BJ (cell line): ENCODE measurements at places on chromosomes 12 and 14.
A peak's percentile ranks its signal among the peaks of the same experiment; 100 is the strongest.

DNA sequence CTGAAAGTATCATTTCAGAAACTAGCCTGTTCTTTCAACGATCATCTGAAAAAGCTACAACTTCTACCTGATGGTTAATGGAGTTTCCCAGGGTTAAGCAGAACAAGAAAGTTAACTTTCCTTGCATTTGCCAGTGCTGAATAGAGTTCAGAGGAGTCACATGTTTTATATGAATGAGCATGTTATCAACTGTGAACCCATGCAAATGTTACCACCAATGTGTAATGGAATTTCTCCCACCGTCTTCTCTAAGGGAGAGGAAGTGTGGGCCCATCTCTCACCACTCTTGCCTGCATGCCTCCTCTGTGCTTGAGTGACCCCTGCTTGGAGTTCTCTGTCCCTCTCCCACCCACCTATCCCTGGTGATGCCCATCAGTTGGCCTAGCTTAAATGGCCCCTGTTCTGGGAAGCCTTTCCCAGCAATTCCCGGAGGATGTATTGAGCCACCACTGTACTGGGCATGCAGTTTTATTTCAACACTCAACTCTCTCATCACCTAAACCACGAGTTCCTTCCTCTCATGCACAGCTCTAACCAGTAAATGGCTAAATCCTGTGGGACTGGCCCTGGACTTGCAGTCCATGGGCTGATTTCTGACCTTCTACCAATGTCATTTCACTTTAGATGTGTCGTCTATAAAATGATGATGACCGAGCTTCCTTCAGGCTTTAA, 159.8 kb downstream of the RPAP3 start:
- DNase-seq: no peak

- no peak for DNase-seq
Measured at GRCh38 chr14:70002589-70003346, 123.6 kb downstream of the SMOC1 start.

GRCh38 chr12:101697197-101697929, at the start of gene CHPT1:
TSS of gene CHPT1 (plus strand) at chr12:101697640. CDS start at chr12:101697862, 222 bp downstream.
- no peak for DNase-seq

DNA sequence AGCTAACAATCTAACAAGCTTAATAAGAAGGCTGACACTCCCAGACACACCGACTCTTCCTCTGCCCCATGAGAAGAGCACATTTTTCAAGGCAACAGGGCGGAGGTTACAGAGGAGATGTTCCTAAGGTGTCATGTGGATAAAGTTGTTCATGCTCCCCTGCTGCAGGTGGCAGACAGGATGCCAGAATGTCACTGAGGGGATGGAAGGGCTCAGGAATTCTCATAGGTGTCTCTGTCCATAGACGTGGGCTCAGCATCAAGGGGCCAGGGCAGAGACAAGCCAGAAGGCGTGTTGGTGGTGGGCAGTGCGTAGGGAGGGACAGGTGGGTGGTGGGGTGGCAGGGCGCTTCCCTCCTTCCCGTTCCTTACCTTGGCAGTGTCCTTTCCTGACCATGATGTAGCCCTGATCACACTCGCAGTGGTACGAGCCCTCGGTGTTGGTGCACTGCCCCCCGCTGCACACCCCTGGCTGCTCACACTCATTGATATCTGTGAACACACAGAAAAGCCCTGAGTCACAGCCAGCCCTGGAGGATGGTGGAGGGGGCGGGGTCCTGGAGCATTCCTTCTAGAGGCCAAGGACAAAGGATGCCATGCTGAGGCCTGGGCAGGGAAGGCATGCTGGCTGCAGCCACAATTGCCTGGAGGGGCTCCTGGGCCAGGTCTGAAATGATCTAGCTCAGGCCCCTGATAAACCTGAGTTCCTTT, 23.0 kb downstream of the ISCA2 start:
- no peak for DNase-seq

DNA sequence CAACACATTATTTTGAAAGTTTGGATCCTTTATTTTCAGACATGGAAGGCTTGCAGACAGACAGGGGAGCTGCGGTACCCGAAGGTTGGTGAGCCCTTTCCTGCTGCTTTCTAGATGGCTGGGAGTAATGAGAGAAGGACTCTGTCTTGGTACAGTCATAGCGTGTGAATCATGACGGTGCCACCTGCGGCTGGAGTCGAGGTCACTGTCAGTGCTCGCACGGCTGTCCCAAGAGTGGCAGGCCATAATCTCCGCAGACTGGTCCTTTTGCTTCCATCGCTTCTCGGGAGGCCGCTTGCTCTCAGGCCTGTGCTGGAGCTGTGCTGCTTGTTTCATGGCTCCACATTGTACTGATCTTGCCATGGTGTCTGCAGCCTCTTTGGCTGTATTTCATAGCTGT, 64.8 kb upstream of the RD3L start:
- DNase-seq: no peak

DNA sequence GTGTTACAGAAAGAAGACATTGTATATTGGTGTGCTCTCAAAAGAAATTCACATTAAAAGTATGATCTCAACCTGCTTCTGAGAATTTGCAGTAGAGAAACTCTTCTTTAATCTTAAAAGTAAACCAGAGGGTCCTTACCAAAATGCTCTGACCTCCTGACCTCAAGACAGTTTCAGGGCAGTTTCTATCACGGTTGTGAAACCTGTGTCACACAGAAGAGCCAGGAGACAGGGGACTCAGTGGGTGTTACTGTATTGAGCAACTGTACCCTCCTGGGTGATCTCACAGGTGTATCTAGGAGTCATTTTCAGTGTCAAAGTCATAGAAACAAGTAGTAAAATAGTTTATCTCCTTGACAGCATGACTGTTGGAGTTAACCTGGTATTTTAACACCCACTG, 178.0 kb downstream of the GRIP1 start:
- no peak for DNase-seq

DNA sequence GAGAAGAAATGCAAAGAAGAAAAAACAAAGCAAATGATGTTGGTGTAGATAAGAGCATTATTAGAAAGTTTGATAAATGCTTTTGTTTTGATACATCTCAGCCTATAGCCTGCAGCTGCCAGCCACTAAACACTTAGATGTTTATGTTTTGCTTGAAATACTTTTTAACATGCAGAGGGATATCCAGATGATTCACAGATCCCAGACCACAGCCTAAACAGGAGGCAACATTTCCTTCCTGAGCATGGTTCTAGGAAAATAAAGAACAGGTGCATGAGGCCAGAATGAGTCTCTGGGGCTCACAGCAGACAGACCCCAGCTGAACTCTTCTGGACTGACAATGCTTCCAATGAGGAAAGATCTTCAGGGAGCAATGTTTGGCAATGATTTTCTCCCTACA, 103.7 kb upstream of the EEA1 start:
- no peak for DNase-seq

DNA sequence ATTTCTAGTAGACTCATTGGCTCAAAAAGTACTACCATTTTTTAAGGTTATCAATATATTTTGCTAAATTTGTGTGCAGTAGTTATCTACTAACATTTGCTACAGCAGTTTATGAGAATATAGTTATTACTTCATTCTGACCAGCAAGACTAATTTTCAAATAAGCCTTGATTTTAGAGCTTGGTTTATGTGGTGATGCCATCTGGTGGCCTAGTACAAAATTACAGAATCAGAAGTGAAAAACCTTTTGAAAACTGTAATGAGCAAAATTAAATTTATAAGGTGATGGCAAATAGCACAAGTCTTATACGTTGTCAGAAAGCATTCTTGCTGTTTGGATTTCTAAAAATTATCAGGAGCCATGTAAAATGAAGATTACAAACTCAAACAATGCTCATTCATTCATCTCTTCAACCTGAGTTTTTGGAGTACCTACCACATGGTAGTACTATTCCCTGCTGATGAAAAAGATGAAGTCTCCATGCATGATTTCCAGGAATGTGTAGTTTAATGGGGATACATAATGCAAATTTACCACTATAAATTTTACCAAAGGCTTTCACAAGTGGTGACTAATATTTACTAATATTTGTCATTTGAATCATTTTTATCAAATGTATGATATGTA, 51.0 kb downstream of the MAGOHB start:
- no peak for DNase-seq

DNA sequence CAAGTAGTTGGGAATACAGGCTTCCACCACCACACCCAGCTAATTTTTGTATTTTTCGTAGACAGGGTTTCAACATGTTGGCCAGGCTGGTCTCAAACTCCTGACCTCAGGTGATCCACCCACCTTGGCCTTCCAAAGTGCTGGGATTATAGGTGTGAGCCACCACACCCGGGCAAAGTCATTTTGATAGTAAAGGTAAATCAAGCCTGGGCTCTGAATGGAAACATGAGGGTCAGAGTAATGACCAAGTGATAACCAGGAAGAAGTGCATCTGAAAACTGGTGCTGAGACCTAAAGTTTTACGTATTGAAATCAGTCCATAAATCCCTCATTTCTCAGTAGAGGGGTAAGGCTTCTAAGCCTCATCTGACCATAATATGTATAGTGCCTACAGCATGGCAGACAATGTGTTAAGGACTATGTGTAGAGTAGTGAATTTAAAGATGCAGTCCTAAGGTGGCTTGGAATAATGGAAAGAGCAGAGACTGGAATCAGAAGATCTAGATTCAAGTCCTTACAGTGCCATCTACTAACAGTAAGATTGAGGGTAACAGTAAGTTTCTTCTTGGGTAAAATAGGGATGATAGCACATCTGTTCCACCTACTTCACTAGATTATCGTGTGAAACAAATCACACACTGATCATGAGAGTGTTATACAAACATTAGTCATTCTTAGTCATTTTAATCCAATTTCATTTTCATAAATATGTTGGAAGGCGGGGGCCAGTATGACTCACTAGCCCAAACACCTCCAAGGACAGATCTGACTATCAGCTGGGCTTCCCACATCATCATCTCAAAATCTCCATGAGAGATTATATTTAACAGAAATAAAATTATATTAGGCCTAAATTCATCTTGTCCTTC, 11.2 kb downstream of the MAP4K5 start:
- peak; percentile 50 for DNase-seq

- DNase-seq: no peak
Measured at GRCh38 chr12:25557830-25558436, 4.8 kb upstream of the LMNTD1 start.

- no peak for DNase-seq
Measured at GRCh38 chr12:57058454-57058853, 8.5 kb upstream of the MYO1A start.
